ENCODE measurements at places on chromosomes 3 and 15.

DNA sequence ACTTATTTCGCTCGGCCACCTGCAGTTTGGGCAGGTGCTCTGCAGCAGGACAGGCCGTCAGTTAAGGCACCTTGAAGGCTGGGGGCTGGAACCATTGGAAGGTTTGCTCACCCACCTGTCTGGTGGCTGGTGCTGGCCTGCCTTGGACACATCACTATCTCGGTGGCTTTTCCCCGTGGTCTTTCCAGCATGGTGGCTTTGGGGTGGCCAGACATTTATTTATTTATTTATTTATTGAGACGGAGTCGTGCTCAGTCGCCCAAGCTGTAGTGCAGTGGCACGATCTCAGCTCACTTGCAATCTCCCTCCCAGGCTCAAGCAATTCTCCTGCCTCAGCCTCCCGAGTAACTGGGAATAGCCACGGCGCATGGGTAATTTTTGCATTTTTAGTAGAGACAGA is 11.7 kb downstream of the ISG20 start:
- no peak for DNase-seq

DNA sequence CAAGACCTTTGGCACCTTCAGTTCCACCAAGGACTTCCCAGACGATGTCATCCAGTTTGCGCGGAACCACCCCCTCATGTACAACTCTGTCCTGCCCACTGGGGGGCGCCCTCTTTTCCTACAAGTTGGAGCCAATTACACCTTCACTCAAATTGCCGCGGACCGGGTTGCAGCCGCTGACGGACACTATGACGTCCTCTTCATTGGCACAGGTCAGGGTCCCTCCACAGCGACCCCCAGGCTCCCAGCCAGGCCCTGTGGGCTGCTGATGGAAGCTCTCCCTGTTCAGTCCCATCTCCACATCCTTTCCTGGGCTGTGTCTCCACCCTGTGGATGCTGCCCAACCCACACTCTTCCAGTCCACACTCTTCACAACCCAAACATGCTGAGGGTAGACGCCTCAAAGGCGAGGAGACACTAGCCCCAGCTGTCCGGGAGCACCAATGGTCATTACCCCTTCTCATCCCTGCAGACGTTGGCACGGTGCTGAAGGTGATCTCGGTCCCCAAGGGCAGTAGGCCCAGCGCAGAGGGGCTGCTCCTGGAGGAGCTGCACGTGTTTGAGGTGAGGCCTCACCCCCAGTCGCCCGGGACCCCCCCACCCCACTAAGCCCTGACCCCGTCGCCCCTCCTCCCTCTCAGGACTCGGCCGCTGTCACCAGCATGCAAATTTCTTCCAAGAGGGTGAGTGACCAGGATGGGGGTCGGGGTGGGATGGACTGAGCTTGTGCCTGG is 4.3 kb upstream of the LSMEM2 start:
- DNase-seq = peak; percentile 87

GRCh38 chr3:47347217-47347801 is 33.5 kb upstream of the PTPN23 start:
- DNase-seq = no peak

- no peak for DNase-seq
Measured at GRCh38 chr3:192237992-192238608, 489.2 kb downstream of the FGF12 start.

DNA sequence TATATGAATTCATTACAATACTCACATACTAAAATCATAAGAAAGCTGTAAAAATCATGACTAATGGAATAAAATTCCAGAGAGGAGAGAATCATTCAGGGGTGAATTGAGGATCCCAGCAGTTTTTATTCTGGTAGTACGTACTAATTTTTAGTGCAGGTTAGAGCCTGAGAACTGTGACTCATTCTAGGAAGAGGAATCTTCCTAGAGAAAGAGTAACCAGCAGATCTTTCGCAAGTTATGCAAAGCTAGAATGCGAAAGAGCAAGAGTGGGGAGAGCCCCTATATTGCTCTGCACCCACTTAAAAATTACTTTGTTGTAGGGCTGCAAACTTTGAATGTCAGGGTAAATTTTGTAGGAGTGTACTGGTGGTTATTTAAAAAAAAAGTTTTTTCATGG is 303.6 kb upstream of the ARPP21 start:
- no peak for DNase-seq

- peak; percentile 55 for DNase-seq
Measured at GRCh38 chr3:52428151-52429005, 16.5 kb downstream of the SEMA3G start.

DNA sequence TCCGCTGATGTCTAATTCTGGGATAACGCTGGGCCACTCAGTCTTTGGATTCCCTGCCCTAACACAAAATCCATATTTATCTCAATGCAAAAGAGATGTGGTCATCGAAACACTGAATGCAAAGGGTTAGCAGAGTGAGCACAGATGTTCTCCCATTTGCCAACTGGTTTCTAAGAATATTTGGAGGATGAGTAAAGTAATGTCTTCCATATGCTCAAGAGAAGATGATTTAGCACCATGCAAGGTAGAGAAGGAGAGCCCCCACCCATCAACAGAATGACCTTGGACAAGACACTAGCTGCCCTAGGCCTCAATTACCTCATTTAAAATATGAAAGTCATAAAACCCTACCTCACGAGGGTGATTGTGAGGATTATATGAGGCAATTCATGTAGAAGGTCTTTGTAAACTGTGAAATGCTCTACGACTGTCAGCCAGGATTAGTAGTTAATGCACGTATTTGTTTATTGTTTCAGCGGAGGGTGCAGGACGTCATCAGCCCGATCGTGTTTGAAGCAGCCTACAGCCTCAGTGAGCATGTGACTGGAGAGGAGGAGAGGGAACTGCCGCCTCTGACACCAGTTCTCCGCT is 232.9 kb upstream of the CTDSPL start:
- no peak for DNase-seq

DNA sequence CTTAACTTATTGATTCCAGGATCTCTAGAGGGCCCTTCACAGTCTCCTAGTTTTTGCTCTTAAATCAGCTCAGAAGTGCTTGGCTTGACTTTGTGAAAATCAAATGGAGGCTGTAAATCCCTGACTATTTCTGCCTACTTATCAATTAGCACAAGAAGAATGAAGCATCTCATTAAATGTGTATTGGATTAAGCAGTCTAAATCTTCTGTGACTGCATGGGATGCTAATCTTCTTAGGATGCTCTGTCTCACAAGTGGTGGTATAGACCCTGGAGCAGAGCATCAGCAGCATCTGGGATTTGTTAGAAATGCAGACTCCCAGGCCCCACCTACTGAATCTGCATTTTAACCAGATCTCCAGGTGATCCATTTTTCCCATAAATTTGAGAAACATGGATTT is 488.7 kb downstream of the AGBL1 start:
- DNase-seq = no peak

DNA sequence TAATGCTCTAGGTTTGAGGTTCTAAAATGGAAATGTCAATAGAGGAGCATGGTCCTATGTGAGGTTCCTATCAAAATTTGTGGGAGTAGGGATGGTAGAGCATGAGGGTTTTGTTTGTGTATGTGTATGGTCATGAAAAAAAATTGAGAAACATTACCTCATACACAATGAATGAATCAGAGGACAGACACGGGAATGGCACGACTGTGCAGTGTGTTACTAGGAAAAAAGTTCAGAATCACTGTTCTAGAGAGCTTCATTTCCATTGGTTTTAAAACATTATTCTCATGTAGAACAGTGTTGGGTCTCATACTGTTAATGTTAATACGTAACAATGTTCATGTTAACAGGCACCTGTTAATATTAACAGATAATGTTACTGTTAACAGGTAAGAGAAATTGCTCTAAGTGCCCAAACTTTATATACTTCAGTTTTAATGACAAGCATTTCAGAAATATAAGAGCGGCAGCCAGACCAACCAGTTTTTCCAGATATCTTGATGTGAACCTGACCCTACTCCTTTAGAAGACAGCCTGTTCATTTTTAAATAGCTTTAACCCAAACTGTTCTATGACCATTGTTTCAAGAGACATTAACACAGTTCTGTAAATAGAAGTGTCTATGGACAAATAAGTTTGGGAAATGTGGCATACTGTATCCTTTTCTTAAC is 48.0 kb downstream of the SLC15A2 start:
- DNase-seq = no peak

- peak; percentile 53 for DNase-seq
Measured at GRCh38 chr3:63979093-63979885, 44.0 kb downstream of the PSMD6 start.

DNA sequence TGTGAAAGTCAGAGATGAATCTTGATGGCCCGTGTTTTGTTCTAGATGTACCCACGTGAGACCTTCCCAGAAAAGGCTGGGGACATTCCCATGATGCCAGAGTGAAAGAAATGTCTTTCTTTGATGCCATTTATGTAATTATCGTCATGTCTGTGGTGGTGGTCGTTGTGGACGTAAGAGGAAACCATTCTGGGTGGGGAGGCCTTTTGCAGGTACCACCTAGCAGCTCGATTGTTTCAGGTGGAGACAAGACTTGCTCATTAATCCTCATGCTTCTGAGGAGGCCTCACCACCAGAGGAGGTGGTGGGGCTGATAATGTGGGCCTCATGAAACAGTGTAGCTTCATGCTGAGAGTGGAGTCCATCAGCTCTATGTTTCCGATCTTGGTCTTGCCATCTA is 58.1 kb upstream of the USP3 start:
- no peak for DNase-seq

DNA sequence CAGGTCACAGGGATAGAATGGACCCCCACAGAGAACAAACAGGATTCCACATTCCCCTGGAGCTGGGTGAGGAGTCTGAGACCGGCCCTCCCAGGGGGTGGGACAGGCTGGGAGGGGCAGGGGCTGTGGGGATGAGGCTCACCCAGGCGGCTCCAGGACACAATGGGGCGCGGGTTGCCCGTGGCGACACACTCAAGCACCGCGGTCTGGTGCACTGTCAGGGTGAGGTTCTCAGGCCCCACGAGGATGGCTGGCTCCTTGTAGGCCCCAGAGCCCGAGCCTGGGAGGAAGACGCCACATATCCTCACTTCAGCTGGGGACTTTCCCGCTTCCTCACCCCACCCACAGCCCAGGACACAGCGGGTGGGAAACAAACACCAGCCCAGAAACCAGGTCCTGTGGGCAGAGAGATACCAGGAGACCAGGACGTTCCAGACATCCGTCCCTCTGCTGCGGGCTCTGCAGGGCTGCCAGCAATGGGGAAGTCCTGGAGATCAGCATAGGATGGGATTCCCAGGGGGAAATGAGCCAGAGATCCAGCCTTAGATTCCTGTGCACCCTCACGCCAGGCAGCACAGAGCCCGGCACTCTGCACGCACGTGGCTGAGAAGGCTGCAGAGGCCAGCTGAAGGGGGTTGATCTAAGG is 30.2 kb downstream of the RNU5B-1 start:
- no peak for DNase-seq

DNA sequence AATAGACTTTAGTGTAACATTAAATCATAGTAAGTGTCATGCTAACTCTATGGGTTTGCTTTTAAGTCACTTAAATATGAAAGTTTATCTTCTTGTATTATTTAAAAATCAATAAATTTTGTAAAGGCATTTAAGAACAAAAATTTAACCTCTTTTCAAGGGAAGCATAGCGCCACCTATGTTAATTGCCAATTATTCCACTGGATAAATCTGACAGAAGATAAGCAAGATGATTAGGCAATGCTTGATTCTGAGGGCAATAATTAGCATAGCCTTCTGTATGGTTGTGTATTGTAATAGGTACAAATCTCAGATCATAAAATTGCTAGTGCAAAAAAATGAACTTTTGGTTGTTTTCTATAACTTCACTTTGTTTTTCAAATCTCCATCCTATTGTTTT is 560.1 kb downstream of the GRM7 start:
- no peak for DNase-seq

DNA sequence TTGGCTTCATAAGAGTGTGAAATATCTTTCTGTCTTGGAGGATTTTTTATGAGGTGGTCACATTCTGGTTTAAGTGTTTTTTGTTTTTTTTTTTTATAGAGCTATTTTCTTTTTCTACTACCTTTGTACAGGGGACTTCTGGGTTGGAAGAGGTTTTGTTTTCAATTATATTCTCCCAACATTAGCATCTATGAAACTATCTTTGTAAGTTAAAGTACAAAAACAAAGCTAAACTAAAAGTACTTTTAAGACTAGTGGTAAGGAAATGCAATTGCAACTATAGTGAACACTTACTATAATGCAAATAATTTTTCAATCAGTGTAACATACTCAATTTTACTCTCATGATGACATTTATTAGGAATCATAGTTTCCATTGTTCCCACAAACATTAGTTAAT is 688.2 kb downstream of the SI start:
- DNase-seq = no peak

DNA sequence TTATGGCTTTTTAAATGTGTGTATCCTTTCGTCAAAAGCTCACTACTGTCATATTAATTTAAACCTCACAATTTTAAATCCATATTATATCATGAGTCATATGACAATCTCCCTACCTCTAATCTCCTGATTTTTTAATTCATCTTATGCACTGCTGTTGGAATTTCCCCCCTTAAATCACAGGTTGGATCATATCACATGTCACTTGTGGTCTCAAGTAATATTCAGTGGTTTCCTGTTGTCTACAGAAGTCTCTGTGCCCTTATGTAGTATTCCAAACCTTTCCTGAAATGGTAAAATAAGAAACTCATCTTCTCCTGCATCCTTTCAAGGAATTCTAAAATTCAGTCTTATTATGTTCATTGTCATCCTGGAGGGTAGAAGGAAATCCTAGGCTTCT is 116.0 kb upstream of the CBLB start:
- DNase-seq = no peak

- peak; percentile 71 for DNase-seq
Measured at GRCh38 chr3:183224180-183224970, 28.7 kb upstream of the B3GNT5 start.

- DNase-seq = peak; percentile 39
Measured at GRCh38 chr15:31271711-31272557, 54.7 kb upstream of the KLF13 start.

DNA sequence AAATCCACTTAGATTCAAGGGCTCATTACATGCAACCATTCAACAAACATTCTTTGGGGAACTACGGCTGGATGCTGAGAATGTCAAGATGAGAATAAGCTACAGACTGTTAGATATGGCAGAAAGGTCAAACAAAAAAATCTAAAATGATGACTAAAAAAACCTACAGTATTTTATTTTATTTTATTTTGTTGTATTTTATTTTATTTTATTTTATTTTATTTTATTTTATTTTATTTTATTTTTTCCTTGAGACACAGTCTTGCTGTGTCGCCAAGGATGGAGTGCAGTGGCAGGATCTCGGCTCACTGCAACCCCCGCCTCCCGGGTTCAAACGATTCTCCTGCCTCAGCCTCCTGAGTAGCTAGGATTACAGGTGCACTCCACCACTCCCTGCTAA is 46.2 kb downstream of the WDR72 start:
- DNase-seq = no peak

DNA sequence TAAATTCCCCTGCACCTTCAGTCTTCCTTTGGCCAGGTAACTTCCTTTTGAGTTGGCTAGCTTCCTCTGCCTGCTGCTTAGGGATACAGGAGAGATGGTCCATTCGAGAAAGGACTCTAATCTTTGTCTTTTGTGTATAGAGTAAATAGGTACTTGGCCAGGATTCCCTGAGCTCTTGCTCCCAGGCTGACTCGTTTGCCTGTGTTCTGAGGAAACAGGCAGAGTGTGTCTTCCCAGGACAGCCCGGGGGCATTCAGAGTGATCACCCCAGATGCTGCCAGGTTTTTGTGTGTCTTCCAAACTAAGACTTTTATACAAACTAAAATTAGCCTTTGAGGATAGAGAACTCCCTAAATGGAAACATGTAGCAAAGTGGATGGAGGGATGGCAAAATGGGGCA is 39.5 kb downstream of the TMEM108 start:
- DNase-seq = no peak
